NCI-H1092 treated with DMSO at 0.1 percent for 48 hours (cell line): ENCODE measurements at places on chromosomes 13 and 19.

DNA sequence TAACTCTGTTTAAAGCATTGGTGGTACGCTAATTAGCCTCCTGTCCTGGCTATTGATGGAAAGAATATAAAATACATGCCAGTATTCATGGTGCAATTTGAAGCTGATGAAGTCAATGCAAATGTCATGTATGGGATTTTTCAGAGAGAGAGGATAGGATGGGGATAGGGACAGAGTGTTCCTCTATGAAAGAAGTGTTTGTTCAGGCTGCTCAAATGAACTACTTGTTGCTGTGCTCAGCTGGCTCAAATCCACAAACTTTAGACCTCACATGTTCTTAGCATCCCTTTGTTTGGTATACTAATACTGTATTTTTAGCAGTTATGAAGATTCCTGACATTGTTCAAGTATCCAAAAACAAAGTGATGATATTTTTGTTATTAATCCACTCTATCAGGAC, 116.5 kb downstream of the SLITRK1 start:
- DNase-seq, result no peak

- no peak for DNase-seq
These were observed 9.2 kb upstream of the ZSCAN22 start for GRCh38 chr19:58317476-58318072.

DNA sequence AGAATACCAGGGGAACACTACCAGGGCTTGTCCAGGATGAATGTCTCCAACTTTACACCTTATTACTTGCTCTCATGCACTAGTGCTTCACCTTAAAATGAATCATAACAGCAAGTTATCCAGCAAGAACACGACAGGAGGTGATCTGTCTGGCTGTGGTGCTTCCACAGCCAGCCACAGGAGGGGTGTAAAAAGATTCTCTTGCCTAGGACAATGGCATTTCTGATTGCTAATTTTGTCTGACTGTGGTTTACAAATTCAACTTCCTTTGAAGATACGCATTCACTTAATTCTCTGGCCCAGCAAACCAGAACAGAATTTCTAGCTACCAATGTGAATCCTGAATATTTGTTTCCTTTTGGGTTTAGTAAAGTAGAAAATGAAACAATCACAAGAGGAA, 23.1 kb upstream of the COG3 start:
- DNase-seq, result no peak

- DNase-seq, result peak; percentile 75
These were observed 161.5 kb downstream of the MZT1 start for GRCh38 chr13:72565893-72566292.

DNA sequence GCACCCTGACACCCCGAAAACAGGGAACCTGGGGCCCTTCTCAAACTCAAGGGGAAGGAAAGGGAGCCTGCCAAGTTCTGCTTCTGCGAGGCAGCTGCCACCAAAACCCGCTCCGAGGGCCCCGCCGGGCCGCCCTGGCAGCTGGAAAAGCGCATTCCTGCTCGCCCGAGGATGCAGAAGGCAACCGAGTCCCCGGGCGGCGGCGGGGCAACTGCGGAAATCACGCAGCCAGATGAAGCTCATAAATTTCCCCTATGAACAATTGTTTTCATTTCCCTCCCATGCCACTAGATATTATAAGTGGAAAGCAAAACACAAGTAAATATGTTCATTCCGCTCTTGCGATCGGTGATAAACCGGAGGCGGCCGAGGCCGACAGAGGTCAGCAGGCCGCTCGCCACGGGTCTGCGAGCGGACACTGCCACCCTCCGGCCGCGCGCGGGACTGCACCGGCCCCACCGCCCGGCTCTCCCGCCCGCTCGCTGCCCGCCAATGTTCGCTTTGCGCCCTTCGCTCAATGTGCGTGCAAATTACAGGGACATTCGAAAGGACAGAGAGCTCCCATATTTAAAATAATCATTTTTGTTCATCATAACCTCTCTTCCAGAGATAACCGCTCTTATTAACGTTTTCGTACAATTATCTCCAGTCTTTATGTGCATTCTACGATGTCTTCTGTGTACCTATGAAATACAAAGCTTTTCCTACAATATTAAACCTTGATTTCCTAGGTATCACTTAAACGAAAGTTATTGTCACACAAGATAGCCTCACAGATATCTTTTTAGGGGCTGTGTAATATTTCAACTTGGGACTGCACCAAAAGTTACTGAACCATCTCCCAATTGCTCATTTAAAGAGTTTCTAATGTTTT, 120.8 kb upstream of the ZNF507 start:
- DNase-seq, result peak; percentile 4

DNA sequence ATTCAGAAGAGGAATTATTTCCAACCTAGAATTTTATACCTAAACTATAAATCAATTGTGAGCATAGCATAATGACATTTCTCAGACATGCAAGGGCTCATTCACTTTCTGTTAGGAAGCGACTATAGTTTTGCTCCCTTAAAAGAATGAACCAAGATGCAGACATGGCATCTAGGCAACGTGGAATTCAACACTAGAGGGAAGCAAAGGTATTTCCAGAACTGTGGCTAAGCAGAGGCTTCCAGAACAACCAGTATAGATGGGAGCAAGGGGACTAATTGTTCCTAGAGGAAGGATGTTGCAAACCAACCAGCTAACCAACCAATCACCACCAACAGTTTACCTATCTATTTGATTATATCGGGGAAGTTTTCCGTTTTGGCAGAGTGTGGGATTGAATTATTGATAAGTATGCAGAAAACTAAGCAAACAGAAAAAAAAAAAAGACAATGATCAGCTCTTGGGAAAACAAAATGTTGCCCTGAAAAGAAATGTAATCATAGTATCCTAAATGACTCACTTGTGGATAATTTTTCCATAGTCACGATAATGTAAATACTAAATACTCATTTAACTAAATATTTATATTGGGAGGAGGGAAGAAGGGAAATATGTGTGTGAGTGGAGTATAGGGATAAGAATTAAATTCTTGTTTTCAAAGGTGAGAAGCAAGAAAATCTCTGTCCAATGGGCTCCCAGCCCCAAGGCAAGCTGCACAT, 21.1 kb downstream of the ARL11 start:
- no peak for DNase-seq

DNA sequence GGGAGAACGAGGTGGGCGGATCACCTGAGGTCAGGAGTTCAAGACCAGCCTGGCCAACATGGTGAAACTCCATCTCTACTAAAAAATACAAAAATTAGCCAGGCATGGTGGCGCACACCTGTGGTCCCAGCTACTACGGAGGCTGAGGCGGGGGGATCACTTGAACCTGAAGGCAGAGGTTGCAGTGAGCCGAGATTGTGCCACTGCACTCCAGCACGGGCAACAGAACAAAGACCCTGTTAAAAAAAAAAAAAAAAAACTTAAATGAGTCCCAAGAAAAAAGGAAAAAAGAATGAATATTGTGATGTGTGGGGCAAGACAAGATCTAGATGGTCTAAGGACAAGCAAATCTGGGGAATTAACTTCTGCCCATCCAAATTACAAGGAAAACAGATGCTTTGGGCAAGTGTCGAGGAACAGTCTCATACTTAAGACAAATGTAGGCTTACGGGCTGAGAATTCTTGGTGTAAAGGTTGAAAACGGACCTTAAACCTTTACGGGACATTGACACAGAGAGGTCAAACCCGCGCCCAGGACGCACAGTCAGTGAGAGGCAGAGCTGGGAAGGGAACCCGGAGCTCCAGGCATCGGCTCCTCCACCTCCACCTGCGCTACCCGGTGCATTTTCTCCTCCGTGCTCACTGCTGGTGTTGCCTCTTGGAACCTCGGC, 656 bp upstream of the ZNF324 start:
- DNase-seq, result no peak

- no peak for DNase-seq
These were observed 1306.2 kb upstream of the PCDH20 start for GRCh38 chr13:62721893-62722292.

DNA sequence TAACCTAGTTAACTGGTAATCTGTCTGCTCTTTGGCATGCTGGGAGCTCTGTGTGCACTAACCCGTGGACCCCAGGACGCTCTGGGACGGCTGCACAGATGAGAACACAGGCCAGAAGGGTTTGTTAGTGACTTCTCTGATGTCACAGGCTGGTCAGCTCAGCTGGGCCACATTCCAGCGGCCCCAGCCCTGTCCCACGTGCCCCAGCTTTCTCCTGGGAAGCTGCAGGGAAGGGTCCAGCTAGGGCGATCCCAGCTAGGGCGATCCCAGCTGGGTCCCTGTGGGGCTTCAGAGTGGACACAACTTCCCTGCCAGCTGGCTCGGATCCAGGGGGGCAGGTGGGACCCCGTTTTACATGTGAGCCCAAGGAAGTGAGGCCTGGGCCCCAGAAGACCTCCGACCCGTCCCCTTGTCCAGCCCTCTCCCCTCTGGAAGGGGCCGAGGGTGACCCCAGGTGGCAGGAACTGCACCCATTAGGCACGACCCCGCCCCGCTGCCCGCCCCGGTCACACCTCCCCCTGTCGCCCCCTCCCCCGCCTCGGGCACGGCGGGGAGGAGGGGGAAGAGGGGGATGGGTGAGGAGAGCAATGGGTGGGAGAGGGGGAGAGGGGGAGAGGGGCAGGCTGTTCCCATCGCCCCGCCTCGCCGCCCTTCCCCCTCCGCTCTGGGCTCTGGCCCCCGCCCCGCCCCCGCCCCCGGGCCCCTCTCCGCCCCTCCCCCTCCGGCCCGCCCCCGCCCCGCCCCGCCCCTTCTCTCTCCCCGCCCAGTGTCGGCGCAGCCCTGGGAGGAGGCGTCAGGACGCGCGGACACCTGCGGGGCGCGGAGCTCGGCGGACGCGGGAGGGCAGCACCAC, 75.2 kb upstream of the MCF2L start:
- peak; percentile 51 for DNase-seq

DNA sequence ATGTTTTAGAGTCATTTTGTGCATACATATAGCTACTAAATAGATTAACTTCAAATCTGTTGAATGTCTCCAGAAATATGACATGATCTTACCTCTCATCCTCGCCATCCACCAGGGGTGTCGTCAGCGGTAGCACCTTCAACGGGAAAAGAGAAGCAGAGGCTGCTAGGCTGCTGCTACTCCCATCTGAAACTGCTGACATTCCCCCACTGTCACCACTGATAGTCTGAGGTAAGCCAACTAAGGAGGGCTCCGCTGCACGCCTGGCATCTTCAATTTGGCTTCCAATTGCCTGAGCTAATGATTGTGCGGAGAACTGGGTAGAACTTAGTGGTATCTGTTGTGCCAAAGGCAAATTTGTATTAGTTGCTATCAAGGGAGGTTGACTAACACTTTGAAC, 3.1 kb downstream of the TSC22D1 start:
- no peak for DNase-seq

GRCh38 chr13:95335667-95336066, 34.4 kb upstream of the ABCC4 start:
- no peak for DNase-seq

DNA sequence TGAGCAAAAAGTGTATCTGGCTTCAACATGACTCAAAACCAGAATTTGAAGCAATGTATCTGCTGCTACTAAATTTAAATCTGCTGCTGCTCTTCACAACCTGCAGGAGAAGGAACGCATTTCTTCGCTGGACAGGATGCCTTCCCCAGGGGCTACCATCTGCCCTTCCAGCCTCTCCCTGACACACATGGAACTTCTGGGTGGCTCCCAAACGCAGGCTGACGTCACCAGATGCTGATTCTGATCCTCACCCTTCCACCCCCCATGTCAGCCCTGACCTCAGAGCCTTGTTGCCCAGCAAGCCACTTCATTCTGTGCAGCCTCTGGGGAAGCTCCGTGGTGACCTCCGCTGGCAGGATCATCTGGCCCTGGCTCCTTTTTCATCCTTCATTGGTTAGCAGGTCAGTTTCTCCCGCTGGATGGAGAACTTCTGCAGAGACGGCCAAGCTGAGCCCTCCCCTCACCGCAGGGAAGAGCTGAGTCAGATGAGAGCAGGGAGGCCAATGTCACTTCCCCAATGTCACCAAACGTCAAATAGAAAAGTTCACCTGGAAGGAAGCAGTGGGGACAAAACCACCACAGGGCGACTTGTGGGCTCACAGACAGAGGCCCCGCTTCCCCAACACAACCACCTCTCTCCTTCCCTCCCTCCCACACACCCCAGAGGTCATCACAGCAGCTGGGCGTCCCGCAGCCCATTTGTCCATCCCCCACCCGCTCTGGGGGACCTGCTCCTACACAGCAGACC, 14.0 kb upstream of the RAB20 start:
- DNase-seq, result no peak

DNA sequence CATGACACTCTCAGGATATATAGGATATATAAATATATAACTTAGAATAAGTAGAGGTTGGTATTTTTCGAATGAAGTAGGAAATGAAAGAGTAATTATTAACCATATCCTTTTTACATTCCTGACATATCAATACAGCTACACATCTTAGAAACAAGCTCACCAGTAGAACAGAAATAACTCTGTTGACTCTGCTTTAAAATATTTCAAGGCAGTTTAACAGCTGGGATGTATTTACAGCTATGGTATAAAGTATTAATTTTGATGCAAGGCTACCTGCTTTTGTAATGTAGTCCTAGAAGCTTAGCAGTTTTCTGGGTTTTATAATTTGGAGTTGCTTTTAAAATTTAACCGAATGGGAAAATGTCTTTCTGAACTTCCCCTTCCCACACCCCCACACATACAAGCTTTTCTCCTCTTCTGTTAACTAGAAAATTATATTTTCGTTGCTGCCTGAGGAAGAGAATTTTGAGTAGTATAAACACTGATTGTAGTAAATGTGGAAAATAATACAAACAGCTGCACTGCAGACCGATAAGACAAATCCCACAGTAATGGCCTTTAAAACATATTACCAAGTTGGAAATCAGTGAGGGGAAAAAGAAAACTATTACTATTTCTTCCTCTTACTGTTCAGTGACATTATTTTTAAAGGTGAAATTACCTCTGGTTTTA, 147.7 kb downstream of the GGACT start:
- DNase-seq, result peak; percentile 18

DNA sequence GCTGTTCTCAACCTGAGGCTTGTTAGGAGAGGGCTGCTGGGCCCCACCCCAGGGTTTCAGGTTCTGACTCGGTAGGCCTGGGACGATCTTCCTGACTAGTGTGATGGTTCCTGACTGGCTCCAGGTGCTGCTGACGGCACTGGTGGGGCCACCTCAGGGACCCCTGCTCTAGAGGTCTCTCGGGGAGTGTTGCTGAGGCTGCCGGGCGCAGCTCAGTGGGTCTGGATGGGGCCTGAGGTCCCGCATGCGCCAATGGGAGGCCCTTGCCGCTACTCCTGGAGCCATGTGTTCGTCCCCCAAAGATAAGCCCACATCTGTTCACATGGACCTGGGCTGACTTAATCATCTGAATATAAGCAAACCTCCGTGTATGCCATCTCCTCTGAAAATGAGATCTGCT, 133.0 kb downstream of the ATP11A start:
- no peak for DNase-seq

GRCh38 chr13:112835344-112835743, 133.7 kb upstream of the MCF2L start:
- DNase-seq, result no peak
